ENCODE measurements at places on chromosomes 4 and X. TPM values are rescaled to one million over a fixed set of nuclear protein-coding genes. Genes with fewer than 3 reads are reported as not detected.

DNA sequence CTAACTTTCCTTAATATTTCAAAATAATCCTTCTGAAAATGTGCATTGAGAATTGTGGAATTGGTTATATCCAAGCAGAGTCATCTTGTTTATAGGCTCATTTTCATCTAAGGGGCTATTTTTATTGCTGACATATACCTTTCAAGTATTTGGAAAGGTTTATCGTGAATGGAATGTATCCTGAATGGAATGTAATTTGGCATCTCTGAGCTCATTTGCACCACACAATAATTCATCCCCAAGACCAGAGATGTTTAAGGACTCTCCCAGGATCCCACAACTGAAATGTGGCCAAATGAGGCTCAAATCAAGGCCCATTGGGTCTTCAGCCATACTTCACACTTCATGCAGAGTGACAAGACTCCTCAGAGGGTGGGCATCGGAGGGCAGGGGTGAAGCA is 7.5 kb upstream of the SETD7 start:
- no peak overlapping the region for H3K4me3 ChIP-seq
- peaks cover 18% of the 10 kb centered on the region for H3K27me3 ChIP-seq
- no peaks in the 10 kb centered on the region for H3K36me3 ChIP-seq
- DNase-seq: no peak

The RAB9A gene
- 45.1 TPM for total RNA-seq

DNA sequence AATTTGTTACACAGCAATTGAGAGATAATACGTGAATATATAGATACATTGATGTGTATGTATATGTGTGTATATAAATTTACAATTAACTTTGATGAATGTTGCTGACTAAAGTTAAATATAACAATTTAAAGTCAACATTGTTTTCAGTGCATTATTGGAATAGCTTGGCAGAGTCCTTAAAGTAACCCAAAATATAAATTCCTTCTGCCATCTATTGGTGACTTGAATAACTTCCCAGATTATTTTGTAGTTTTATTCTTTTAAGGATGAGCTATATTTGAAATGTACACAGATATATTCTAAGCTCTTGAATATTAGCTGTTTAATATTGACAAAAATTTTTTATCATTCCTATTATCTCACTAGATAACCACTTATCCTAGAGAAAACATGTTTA is 298.2 kb upstream of the FSTL5 start:
- no peaks in the 10 kb centered on the region for H3K36me3 ChIP-seq
- no peaks in the 10 kb centered on the region for H3K4me1 ChIP-seq
- H3K27ac ChIP-seq: no peak overlapping the region
- no peak overlapping the region for H3K4me3 ChIP-seq

The BEX5 gene
- total RNA-seq: 22.4 TPM

The ADH1B gene
- not detected for total RNA-seq

GRCh38 chrX:112642349-112642748 is 37.4 kb downstream of the LHFPL1 start:
- peak; percentile 67 for DNase-seq
- no peaks in the 10 kb centered on the region for H3K27me3 ChIP-seq
- H3K4me3 ChIP-seq: no peak overlapping the region
- H3K36me3 ChIP-seq: no peaks in the 10 kb centered on the region
- no peak overlapping the region for H3K27ac ChIP-seq

All from GM23338 (cell line).